ENCODE measurements at places on chromosomes 2 and 18.
A peak's percentile ranks its signal among the peaks of the same experiment; 100 is the strongest.

- H3K27me3 ChIP-seq: no peaks in the 10 kb centered on the region
- no peak overlapping the region for H3K27ac ChIP-seq
- DNase-seq: no peak
- H3K4me3 ChIP-seq: no peak overlapping the region
- no peaks in the 10 kb centered on the region for H3K4me1 ChIP-seq
Measured at GRCh38 chr2:72815655-72816278, 10.1 kb downstream of the EXOC6B start.

DNA sequence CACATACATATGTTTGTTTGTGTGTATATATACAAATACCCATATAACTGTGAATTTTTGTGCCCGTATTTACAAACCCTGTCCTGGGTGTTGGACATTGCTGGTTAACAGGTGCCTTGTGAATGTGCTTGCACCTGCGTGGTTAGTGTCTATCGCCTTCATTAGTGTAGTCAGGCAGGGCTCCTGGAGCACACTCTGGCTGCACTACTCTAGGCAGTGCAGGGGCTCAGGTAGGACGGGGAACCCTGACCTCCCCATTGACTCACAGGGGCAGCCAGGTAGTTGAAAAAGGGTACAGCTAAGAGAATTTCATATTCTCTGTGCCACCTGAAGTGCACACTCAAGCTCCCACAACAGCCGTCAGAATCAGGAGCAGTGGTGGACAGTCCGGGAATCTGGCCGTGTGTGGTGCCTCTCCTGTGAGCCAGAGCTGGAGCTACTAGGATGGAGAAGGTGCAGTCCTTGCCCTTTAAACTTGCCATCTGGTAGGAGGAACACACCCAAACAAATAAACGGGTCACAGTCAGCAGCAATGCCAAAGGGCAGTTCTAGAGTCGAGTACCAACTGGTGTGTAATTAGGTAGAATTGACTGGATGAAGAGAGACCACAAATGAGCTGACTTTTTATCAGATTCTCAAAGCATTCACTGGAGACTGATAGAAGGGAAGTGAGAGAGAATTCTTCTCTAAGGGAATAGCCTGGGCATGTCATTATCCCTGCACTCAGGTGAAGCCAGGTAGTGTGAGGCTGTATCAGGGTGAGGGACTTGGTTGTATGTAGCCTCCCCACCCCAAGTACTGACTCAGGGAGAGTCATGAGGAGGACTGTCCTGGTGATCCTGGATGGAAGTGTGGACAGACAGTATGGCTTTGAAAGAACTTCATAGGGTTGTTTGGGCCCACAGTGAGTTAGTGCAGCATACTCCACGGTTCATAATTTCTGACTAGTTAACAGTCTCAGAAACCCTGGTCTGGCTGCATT lies 44.1 kb downstream of the FARP2 start:
- no peak overlapping the region for H3K27ac ChIP-seq
- H3K36me3 ChIP-seq: no peaks in the 10 kb centered on the region
- DNase-seq: no peak
- no peaks in the 10 kb centered on the region for H3K4me1 ChIP-seq
- no peaks in the 10 kb centered on the region for H3K27me3 ChIP-seq

- no peak overlapping the region for H3K4me3 ChIP-seq
- no peaks in the 10 kb centered on the region for H3K4me1 ChIP-seq
- H3K36me3 ChIP-seq: no peaks in the 10 kb centered on the region
- no peak overlapping the region for H3K27ac ChIP-seq
- no peak for DNase-seq
Measured at GRCh38 chr2:233676046-233676445, 4.3 kb downstream of the UGT1A9 start.

GRCh38 chr2:207334624-207335371 lies 169.1 kb upstream of the KLF7 start:
- peak; percentile 64 for DNase-seq
- H3K4me1 ChIP-seq: peaks cover 4% of the 10 kb centered on the region
- H3K27me3 ChIP-seq: no peaks in the 10 kb centered on the region
- H3K4me3 ChIP-seq: peak overlapping the region; percentile 49
- H3K27ac ChIP-seq: peak overlapping the region; percentile 77

DNA sequence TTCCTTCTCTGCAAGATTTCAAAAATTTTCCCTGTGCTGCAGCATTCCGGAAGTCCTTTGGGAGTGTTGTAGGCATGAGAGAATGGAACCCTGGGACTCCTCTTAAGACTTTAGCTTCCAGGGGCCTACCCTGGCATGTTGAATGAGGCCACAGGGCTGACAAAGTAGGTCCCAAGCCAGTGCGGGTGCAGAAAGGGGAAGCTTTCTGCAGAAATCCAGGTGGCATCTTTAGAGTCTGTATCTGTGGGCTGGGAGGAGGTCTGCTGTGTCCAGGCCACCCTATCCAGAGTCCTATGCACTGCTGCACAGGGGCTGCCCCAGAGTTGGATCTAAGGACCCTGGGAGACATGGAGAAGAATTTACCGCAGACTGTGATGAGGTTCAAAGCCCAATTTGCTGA lies 1.9 kb upstream of the SIX2 start:
- peaks cover 17% of the 10 kb centered on the region for H3K36me3 ChIP-seq
- peaks cover 73% of the 10 kb centered on the region for H3K27me3 ChIP-seq
- no peak overlapping the region for H3K27ac ChIP-seq
- no peak for DNase-seq
- no peak overlapping the region for H3K4me3 ChIP-seq

Data from H1 (cell line).